Stomach (tissue), 19 donors: ENCODE measurements at places on chromosomes 11 and 22. TPM values are rescaled to one million over a fixed set of nuclear protein-coding genes. Genes with fewer than 3 reads are reported as not detected.

- peak; percentile 46 for DNase-seq
- peaks cover 92% of the 10 kb centered on the region for H3K36me3 ChIP-seq
- H3K27ac ChIP-seq: no peak overlapping the region
- no peak overlapping the region for H3K4me3 ChIP-seq
- no peaks in the 10 kb centered on the region for H3K27me3 ChIP-seq
Measured at GRCh38 chr22:49903322-49904039, 14.8 kb downstream of the ALG12 start.

Gene PITPNM1
- 65.3 TPM for total RNA-seq

- H3K4me3 ChIP-seq: no peak overlapping the region
- H3K27ac ChIP-seq: no peak overlapping the region
- no peaks in the 10 kb centered on the region for H3K4me1 ChIP-seq
Measured at GRCh38 chr11:37972691-37973090, 1374.7 kb upstream of the RAG2 start.

GRCh38 chr11:123458501-123458900, 28.4 kb downstream of the GRAMD1B start:
- no peaks in the 10 kb centered on the region for H3K36me3 ChIP-seq
- no peaks in the 10 kb centered on the region for H3K4me1 ChIP-seq
- H3K4me3 ChIP-seq: no peak overlapping the region
- no peaks in the 10 kb centered on the region for H3K27me3 ChIP-seq
- no peak for DNase-seq

DNA sequence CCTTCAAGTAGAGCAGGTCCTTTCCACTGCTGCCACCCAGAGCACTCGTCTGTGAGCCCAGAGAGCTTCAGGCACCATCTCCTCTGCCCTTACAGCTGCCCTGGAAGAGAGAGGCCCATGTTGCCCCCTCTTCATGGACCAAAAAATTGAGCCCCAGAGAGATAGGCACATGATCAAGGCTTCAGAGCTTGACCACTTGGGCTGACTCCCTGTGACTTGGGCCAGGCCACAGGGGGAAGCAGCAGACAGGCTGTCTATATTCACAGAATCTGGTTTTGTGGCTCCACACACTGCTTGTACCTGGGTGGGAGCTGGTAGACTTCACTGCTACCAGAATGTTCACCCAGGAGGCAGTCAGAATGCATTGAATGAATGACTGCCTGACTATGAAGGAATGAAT, 58.2 kb downstream of the SMIM38 start:
- no peak for DNase-seq
- H3K4me3 ChIP-seq: no peak overlapping the region
- no peaks in the 10 kb centered on the region for H3K4me1 ChIP-seq

DNA sequence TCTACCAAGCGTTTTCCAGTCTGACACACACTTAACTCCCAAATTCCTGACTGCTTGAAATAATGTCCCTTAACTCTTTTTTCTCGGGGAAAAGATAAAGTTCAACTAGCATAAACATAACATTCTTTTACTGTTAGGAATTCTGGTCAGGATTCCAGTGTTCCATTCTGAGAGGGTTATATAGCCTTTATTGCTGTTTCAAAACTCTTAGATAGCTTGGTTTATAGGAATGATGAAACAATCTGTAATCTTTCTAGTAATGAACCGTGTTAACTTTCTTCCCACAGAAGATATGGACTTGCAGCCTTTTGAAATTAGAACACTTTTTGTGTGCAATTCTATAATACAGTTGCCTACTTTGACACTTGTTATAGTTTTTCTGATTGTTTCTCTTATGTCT, 8.6 kb downstream of the REXO2 start:
- peaks cover 73% of the 10 kb centered on the region for H3K36me3 ChIP-seq
- H3K27ac ChIP-seq: no peak overlapping the region
- H3K4me1 ChIP-seq: no peaks in the 10 kb centered on the region
- no peaks in the 10 kb centered on the region for H3K27me3 ChIP-seq
